Stimulated activated CD4-positive, alpha-beta T cell treated with anti-CD3 and anti-CD28 coated beads, Interleukin-1b, Interleukin-23, amount 100 ng/mL, for 1 hour (primary cell): ENCODE measurements at places on chromosomes 3 and 15.
A peak's percentile ranks its signal among the peaks of the same experiment; 100 is the strongest.

DNA sequence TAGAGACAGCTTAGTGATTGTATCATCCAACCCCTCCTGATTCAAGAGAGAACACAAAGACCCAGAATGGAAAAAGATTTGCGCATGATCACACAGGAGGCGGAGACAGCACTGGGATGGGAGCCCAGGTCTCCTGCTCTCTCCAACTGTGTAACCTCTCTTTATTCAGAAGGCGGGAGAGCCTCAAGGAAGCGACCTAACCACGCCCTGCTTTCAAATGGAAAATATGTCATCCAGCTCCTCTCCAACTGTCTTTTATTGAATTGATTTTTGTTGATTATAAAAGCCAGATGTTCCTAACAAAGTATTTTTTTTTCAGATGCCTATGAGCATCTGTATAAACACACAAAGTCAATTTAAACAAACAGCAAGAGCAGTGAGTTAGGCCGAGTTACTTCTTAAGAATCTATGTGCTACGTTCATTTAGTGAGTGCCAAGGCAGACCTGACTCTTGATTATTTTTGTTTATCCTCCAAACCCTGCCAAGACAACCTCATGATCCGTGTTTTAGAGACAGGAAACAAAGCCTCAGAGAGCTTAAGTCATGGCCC is 74.5 kb downstream of the BFSP2 start:
- DNase-seq: no peak

- no peak for DNase-seq
Measured at GRCh38 chr15:79635897-79636561, 203.9 kb downstream of the MINAR1 start.

GRCh38 chr3:42772670-42773408 is at the start of gene CCDC13:
CCDC13 (minus strand) TSS chr3:42773253; CDS start chr3:42758345, 14,908 bp downstream.
- DNase-seq: peak; percentile 82

DNA sequence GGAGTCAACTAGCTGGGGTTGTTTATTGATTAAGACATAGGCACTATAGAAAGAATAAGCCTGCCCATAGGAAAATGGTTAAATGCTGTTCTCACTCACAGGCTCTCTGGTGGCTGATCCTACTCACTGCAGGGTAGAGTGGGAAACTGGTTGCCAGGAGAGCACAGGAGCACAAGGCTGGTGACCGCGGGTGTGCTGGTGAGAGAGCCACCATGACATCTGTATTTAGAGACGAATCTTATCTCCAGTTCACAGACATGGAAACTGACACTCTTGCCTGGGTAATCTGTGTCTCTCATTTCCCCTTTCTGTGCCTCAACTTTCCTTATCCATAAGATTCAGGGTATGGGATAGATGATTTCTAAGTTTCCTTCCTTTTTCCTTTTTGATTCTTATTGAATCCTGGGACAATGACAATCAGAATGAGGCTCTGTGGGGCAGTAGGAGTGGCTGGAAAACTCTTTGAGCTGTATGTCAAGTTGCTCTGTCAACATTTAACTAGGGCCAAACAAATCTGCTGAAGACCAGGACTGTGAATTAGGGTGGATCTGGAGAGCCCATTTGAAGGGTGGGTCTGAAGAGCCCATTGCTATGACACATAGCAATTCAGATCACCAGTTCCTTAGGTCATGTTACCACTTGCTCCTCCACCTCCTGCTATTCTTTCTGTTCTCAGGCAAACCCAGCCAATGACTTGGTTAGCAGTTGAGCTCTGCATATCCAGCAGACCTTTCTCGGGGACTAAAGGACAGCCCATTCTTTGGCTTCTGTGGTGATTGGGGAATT is 286.1 kb upstream of the TBL1XR1 start:
- DNase-seq: no peak

- no peak for DNase-seq
Measured at GRCh38 chr3:52874864-52875587, 22.3 kb downstream of the STIMATE start.

DNA sequence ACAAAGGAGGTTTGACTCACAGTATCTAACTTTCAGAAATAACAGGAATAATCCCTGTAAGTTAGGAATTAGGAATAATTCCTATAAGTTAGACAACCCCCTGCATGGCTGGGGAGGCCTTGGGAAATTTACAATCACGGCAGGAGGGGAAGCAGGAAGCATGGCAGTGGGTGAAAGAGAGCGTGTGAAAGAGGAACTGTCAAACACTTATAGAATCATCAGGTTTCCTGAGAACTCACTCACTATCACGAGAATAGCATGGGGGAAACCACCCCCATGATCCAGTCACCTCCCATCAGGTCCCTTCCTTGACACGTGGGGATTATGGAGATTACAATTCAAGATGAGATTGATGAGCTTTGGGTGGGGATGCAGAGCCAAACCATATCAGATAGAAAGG is 385.5 kb downstream of the IL20RB start:
- DNase-seq: no peak

- no peak for DNase-seq
Measured at GRCh38 chr3:42524751-42525150, 22.3 kb downstream of the VIPR1 start.

DNA sequence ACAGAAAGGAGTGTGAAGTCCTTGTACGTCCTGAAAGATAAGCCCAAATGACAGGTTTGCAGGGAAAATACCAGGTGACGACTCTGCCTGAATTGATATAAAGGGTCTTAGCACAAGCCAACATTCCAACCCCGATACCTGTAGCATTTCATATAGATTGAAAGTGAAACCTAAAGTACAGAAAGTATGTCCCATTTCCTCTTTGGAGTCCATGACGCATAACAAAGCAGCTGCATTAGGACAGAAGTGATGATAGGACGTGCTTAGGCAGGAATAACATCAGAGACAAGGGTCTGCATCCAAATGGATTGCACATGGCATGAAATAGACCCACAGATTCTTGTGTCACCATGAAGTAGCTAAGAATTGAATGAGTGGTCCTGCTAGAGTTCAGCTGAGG is 187.0 kb upstream of the ROBO1 start:
- DNase-seq: no peak

DNA sequence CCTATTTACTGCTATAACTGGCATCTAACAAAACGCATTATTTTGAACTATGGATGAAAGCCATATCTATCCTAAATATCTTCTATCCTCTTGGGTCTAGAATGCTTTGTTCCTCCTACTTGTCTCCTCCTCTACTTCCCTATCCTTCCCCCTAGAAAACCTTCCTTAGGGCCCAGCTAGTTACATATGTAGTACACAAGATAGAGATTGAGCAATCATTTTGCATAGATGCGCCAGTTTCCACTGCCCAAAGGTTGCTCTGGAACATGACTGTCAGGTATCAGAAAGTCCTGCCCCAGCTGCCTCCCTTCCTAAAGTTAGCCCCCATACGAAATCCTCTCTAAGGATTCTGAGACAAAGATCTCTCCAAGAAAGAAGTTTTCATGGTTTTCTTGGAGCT is 55.1 kb downstream of the GPR160 start:
- no peak for DNase-seq
